ENCODE measurements at places on chromosomes 6 and 20.

GRCh38 chr20:5090191-5090590, 29.6 kb downstream of the PCNA start:
- DNase-seq = no peak

DNA sequence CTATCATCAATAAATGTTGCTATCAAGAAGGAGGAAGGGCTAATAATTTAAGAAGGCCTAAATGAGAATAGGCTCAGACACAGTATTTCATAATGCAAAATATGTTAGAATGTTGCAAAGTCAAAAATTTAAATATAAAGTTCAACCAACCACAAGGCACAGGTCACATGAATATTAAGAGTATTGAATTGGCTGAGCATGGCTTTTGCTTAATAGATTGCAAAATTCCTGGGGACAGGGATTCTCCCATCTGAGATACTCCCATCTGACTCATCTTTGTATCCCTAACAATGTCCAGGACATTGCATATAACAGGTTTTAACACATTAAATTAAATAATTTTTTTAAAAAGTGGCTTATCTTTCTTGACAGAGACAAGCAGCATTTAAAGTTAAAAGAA, 32.9 kb upstream of the UTRN start:
- no peak for DNase-seq

GRCh38 chr6:41723530-41724227, 11.7 kb downstream of the TFEB start:
- no peak for DNase-seq

- no peak for DNase-seq
Observed at GRCh38 chr6:22248513-22249308, 48.1 kb downstream of the PRL start.

DNA sequence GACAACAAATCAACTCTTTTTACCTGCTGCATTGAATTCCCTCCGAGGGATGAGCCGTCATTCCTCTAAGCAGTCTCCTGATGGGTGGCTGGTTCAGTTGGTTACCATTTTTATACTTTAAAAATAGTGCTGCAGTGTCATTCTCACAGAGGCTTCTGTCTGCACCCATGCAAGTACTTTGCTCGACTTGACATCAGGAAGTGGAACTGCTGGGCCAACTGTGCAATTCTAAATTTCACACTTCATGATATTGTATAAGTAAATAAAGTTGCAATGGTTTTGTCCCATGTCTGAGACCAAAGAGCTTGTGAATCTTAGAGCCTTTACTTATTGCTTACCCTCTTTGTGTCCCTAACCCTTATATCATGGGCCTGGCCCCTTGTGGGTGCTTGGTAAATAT, 2.5 kb downstream of the BTN3A1 start:
- no peak for DNase-seq

Measured in NCI-H1092 (cell line).